DMS79 treated with DMSO at 0.1 percent for 48 hours (cell line): ENCODE measurements at places on chromosomes 7 and 10.
A peak's percentile ranks its signal among the peaks of the same experiment; 100 is the strongest.

- DNase-seq: no peak
These were observed 647.5 kb downstream of the SORCS3 start for GRCh38 chr10:105288613-105289012.

DNA sequence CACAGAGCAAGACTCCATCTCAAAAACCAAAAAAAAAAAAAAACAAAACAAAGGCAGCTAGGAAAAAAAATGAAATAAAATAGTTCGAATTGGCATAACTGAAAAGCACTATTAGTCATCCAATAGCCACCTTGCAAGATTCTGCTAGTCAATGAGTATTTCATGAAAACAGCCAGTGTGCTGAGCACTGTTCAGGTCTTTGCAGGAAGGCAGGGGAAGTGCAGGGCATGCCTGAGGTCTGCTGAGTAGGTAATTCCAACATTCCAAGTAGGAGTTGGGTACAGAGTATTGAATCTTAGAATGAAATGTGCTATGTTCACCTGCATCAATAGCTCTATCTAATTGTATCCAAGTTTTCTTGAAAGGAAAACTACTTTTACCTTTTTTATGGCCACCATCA is 22.9 kb downstream of the ABRAXAS2 start:
- DNase-seq: no peak

- no peak for DNase-seq
These were observed 225.3 kb downstream of the GLRX3 start for GRCh38 chr10:130361351-130362105.

DNA sequence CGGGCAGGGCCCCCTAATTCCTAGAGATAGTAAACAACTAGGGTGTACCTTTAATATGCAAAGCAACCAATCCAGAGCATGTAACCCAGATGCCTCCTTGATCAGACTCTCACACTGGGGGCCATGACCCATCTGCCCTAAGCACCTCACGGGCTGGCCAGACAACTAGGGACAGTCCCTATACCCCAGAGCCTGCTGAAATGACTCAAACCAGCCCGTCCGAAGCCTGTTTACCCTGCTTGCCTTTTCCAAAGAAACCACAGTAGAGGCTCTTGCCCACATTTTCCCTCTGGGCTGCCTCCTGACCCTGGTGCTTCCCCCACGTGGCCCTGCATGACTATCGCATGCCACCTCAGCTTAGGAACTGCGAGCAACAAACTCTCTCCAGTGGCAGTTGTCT is 46.2 kb downstream of the RGS10 start:
- no peak for DNase-seq

- peak; percentile 7 for DNase-seq
These were observed 246.7 kb upstream of the TPK1 start for GRCh38 chr7:145082366-145083161.

- no peak for DNase-seq
These were observed 221.5 kb upstream of the CELF2 start for GRCh38 chr10:10796061-10796773.

- DNase-seq: no peak
These were observed 92.7 kb upstream of the MKX start for GRCh38 chr10:27838361-27838760.

DNA sequence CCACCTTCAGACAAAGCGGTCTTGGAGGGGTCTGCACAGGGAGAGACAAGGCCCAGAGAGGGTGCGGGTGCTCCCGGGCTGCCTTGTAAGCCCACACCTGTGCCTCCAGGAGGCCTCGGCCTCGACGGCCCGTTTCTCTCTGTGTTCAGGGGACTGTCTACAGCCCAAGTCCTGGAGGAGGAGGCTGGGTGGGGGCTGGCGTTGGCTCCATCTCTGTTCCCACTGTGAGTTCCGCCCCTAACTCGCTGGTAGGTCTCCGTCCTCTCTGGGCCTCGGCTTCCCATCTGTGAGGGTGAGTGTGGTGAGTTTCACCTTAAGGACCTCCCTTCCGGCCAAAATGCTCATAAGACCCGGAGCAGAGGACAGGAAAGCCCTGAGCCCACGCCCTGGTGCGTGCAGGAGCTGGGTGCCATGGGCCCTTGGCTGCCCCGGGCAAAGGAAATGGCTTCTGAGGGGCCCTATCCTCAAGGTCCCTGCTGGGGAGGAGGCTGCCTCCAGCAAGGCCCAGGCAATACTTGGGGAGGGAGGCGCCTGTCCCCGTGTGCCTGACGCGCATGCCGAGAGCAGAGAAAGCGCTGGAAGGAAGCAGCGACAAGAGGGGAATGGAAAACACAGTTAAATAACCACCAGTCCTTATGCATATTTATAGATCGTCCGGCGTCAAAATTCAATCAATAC is 276.8 kb downstream of the ELFN1 start:
- DNase-seq: no peak

DNA sequence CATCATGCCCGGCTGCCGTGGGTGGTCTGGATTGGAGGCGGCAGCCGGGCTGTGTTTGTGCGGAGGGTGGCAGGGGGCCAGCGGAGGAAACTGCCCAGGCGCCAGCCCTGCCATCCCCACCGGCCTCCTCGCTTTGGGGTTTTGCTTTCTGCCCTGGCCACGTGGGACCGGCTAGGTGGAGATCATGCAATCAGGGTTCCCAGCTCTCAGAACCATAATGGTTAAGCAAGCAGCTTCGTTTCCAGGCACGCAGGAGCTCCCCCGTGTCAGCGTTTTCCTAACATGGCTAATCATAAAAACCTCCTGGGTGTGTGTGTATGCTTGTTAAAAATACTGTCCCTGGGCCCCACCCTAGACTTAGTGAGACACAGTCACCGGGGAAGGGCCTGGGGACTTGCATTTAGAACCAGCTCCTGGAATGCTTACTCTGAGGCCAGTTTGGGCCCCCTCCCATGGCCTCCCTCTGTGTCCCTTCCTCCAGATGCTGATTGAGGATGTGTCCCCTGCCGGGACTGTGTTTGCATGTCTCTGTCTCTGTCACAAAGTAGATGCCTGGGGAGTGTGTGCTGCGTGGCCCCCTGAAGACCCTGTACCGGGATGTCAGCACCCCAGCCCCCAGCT is 119.3 kb downstream of the CUX1 start:
- no peak for DNase-seq

DNA sequence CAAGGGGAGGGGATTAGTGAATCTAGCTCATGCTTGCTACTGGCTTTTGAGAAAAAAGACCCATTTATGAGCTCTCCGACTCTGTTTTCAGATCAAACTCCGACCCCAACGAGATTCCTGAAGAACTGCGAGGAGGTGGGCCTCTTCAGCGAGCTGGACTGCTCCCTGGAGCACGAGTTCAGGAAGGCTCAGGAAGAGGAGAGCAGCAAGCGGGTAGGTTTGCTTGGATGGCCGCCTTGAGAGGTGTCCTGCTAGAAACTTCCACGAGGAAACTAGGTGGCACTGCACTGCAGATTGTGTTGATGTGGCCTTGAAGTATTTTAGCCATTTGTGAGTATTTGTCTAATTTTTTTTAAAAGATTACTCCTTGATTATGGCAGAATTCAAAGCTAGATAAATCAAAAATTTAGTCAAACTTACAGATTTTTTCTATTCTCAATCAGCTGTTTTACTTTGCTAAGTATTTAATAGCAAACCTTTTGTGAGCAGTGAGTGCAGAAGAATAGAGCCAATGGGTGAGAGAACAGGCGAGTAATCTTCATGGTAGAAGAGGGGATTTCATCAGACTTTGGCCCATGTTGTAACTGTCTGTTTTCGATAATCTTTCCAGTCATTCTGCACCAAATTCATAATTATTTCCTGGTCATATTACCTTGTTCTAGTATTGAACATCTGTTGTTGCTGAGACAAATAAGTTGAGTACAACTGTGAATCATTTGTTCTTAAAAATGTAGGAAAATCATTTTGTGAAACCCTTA is 95.4 kb downstream of the CREB5 start:
- no peak for DNase-seq

DNA sequence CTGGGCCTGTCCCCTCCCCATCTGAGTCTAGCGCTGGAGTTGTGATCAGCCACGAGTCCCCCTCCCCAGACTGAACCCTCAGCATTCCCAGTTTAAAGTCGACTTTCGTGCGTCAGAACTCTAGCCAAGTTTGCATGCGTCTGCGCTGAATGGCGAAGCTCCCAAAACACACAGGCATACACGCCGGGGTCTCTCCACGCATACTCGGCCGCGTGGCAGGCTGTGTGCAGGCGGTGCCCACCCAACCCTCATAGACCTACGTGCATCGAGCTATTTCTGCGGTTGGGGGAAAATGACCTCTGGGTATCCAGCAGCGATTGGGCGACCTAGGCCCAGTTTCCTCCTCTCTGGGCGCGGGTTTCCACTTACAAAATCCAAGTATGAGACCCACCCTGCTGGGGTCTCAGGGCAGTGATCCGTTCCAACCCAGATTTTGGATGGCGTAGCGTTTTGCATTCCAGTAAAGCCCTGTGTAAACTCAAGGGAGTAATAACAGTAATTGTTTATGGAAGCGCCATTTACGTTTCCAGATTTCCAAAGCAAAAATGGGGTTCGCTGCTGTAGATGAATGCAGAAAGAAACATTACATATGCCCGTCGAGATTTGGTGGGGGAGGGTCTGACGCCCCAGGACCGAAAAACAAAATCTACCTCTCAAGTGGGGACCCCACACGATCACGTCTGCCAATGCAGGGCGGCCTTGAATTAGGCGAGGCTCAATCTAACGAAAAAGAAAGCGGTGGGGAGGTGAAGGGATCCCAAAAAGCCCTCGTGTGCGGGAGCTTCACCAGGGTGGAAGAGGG is 2.0 kb upstream of the HMX3 start:
- DNase-seq: no peak

DNA sequence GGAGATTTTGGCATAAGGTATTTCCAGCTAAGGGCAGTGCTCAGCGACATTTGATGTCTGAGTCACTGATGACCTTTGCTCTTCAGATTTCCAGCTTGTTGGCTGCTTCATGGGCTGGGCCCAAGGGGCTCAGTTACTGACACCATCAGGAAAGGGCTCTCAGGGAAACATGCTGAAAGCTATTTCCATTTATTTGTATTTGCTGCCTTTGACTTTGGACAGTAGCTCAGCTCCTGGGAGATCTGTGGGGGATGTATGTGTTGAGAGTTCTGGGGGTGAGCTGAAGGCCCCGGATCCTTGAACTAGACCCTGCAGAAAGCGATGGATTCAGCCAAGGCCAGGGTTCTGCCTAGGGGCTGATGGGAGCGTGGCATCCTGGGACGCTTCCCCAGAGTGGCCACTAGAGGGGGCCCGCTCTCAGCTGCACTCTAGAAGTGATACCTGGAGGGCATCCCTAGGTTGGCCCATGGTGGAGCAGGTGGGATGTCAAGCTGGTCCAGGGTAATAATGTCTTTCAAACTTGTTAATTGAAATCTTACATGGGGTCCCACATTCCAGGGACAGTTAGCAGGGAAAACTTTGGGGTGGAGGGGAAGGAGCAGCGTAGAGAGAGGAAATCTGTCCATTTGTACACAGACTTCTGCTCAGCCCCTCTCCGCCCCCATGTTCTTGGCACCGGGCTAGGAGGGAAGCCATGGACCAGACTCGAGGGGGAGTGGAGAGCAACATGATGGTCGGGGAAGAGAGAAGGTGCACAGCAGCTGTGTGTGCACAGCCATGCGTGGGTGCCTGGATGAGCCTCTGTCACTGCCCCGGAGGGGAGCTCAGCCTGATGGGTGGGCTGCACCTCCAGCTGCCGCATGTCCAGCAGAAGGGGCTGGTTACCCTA is 3.0 kb upstream of the BTBD16 start:
- DNase-seq: no peak

GRCh38 chr10:76205361-76205760 is 773.9 kb downstream of the LRMDA start:
- DNase-seq: no peak

GRCh38 chr7:21013765-21014539 is 227.3 kb upstream of the SP8 start:
- DNase-seq: no peak

GRCh38 chr7:68485253-68485917 is 1112.9 kb upstream of the AUTS2 start:
- DNase-seq: no peak

DNA sequence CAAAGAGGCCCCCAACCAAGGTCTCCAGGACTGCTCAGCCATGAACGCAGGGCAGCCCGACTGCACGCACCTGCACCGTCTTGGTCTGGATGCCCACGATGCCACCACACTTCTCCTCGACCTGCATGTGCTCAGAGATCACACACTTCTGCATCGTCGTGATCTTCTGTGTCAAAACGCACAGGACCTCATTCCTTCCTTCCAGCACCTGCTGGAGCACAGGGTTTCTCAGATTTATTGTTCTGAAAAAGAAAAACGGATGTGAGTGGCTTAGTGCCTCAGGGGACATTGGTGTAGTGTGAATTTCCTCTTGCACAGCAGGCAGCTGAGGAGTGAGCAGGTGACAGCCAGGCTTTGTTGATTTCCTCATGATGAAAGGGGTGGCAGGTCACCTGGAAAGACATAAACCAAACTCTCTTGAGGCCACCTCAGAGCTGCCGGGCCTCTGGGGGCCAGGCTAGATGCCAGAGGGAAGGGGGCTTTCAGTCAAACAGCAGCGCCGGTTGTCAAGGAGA is 38.2 kb downstream of the GSDME start:
- peak; percentile 35 for DNase-seq

DNA sequence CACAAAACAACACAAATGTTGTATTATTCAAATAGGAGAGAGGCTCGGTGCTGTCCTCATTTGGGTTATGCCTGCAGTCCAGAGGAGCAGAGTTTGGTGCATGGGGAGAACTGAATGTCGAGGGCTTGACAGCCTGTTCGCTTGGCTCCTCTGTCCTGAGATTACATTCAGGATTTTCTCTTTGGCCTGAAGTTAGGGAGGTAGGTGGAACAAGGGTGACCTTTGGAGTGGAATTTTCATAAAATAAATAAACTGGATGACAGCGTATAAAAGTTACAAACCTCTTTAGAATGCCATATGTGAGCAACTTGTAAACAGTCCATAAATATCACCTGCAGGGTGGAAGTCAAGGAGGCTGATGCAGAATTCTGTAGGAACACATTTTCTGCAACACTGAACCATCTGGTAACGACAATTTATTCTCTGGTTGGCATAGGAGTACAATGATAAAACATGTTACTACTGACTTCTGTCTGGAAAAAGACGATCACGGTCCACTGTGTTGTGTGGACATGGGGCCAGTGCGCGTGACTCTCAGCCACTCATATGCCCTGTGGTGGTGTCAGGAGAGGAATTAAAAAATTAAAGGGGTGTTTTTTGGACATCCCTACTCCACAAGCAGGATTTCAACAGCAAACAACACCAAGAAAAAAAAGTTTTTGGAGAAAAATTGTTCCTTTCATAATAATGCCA is 33.2 kb downstream of the NRP1 start:
- DNase-seq: no peak

- no peak for DNase-seq
These were observed 43.3 kb upstream of the PLXDC2 start for GRCh38 chr10:19772972-19773371.

DNA sequence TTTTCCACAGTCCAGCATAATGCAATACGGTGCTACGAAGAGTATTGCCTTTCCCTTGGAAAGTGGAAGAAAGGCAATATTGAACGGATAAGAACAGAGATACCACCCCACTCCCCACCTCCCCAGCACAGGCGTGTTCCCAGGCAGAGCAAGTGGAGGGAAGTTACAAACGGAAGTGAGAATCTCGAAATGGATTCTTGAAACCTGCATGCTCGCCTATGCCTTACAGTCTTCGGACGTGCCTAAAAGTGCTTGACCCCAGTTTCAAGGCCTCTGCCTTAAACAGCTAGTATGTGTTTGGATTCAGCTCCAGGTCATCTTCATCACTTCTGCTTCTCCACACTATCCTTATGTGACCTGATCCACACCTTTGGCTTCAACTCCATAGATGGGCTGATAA is 35.0 kb upstream of the USP6NL start:
- no peak for DNase-seq
